Kidney epithelial cell (primary cell): ENCODE measurements at places on chromosomes 2 and 18.

- DNase-seq: no peak
Observed at GRCh38 chr2:38945372-38945771, 55.7 kb downstream of the ARHGEF33 start.

- DNase-seq: no peak
Observed at GRCh38 chr2:241860184-241861078, 1.7 kb upstream of the PDCD1 start.

DNA sequence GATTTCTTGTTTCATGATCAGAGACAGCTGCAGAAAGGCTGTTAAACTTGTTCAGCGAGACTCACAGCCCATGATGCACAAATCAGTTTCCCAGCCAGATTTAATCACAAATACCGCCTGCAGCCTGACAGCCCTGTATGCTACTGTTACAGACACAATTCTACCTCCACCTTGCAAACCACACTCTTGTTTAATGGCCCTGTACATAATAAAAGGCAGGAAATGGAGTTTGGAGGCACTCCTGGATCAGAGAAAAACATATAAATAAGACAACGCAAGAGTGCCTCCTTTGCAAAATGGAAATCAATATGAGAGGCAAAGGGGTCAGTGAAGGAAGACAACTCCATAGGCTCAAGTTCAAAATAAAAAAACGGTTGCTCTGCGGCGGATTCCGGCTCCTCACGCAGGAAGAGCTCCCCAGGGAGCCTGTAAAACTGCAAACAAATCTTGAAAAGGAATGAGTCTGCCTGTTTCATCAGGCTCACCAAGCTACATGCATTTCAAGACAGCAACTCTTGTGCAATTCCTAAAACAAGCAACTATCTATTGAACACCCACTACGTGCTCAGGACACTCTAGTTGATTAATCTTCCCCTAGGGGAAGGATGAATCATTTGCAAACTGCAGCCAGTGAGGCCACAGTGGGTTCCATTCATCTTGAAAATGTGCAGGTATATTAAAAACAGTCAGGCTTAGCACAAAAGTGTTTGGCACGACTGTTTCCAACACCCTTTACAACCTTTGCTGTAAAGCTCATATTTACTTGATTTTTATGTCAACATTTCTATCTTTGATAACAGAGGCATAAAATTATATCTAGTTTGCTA lies 37.5 kb downstream of the TBC1D8 start:
- peak; percentile 35 for DNase-seq

DNA sequence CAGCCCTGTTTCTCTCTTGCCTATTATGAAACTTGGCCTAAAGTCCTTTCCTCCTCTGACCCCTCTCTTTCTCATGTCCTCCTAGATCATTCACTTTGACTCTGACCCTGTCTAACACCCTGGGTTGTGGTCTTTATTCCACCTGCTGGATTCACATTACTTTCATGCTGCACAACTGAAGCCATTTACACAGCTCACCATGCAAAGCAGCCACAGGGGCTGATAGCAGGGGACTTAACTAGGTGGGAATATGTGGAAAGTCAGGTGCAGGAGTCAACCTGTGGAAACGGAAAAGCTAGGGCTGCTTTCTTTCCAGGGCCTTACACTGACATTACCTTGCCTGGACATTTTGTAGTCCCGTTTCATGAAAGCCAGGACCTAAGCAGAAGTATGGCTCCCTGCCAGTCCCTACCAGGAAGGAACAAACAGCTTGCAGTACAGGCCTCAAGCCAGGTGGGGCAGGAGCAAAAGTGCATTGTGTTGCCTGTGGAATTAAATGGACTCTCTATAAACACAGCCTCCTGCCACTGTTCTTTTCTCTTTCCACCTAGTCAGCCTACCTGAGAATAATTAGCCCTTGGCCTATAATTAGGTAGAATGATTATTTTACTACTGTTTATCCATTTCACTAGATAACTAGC lies 11.8 kb downstream of the MAPRE3 start:
- DNase-seq: no peak

DNA sequence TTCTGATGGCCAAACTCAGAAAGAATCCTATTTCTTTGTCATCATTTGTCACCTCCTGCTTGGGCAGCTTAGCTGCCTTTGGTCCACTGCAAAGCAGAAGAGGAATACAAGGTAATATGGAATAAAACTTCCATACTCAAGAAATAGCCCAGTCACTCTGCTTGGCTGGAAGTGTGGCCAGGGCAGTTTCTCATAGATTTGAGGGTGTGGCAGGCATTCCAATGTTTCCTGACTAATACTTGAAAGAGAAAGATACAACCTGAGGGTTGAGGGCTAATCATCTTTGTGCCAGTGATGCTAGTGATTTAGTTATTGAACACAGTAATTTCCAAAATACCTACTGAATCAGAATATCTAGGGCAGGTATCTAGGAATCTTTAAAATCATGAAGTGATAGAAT lies 83.1 kb downstream of the FAM161A start:
- DNase-seq: no peak
